ENCODE measurements at places on chromosomes 13 and 19.
A peak's percentile ranks its signal among the peaks of the same experiment; 100 is the strongest.

- DNase-seq = no peak
These were observed 82.9 kb downstream of the TNFRSF19 start for GRCh38 chr13:23652909-23653726.

GRCh38 chr13:78657699-78658629 lies 991 bp downstream of the OBI1 start:
- peak; percentile 68 for DNase-seq

- DNase-seq = no peak
These were observed 44.5 kb upstream of the MIR17HG start for GRCh38 chr13:91303031-91303430.

DNA sequence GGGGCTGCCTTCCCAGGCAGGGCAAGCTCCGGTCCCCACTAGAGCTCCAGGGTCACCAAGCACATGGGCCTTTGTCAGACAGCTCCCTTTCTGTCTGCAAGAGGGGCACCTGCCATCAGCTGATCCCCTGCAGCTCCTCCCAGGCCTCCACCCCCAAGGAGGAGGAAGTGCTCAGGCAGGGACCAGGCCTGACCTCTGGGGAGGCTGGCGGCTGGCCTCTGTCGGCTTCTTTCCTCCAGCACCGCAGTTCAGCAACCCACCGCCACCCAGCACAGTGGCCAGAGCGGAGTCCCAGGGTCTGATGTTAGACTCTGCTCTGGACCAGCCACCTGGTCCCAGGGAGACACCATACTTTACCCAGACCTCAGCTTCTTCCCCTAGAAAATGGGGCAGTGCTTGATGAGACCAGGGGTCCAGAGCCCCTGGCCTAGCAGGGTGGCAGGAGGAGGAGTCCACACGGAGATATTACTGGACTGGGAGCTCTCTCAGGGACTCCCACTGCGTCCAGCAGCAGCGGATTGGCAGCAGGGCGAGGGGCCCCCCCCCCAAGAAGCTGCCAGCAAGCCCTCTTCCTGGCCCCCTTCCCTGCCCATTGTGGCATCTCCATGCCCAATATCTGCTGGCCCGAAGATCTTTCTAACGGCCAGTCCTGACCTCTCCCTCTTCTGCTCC lies 24.1 kb downstream of the NKPD1 start:
- no peak for DNase-seq

DNA sequence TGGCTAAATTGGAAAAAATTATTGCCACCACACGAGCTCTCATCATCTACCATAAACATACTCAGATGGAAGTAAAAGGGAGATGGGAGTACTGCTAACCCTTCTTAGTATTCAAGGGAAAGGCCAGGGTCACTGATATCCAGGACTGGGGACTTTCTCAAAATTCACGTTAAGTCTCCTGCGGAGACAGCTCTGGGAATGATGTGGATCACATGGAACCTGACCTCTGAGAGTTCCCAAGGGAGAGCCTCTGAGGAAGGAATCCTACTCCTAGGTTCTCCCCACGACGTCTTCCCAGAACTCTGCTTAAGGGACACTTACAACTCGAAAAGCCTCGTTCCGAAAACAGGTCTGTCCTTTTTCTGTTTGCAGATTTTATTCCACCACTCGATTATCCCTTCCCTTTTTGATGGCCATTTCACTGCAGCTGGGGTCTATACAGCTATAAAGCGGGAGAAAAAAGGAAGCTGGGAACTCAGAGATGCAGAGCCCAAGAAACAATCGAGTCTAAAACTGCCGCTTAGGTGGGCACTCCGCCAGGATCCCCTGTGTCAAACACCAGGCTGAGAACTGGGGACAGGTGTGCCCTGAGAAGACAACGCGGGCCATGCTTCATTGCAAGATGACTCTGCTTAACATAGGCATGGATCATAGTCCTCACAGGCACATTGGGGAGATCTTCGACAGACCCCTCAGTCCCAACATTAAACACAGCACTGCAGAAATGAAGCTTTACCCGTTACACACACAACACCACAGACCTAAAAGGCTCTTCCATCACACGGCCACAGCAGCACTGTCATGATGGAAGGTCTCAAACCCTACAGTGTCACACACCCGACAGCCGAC lies 823 bp upstream of the ZNF567 start:
- no peak for DNase-seq

DNA sequence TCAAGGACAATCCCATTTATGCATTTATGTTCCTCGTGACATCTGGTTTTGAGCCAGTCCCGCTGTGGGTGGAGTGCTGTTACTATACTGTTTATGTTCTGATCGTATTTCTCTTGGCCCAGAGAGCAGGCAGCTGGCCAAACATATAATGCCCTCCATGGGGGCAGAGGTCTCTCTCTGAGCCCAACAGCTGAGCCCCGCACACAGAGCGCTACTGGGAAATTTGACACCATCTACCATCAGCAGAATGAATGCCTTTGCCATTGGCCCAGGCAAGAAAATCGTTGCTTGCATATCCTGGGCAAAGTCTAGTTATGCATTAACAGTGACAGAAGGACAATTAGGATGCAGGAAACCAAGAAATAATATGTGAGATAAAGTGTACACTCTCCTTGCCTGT lies 126.8 kb upstream of the CACNA1A start:
- DNase-seq = peak; percentile 100

DNA sequence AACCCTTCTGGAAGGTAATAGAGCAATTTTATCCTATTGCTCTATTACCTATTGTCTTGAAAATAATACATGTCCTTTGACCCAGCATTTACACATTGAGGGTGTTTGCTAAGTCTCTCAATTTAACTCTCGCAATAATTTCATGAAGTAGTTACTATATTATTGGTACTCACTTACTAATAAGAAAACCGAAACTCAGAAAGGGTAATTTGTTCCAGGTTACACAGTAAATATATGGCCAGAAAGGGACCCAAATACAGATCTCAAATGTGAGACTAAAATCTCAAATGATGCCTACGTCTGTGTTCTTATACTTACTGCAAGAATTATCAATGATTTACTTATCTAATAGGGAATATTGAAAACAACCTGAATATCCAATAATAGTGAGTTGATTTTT lies 29.7 kb upstream of the FAM216B start:
- DNase-seq = no peak

- no peak for DNase-seq
These were observed at the start of gene OXGR1 for GRCh38 chr13:96994017-96994857. Gene OXGR1 (minus strand): TSS chr13:96994476. CDS start chr13:96987759, 6,717 bp downstream.

GRCh38 chr13:25059958-25060357 lies 36.0 kb upstream of the PABPC3 start:
- DNase-seq = no peak

DNA sequence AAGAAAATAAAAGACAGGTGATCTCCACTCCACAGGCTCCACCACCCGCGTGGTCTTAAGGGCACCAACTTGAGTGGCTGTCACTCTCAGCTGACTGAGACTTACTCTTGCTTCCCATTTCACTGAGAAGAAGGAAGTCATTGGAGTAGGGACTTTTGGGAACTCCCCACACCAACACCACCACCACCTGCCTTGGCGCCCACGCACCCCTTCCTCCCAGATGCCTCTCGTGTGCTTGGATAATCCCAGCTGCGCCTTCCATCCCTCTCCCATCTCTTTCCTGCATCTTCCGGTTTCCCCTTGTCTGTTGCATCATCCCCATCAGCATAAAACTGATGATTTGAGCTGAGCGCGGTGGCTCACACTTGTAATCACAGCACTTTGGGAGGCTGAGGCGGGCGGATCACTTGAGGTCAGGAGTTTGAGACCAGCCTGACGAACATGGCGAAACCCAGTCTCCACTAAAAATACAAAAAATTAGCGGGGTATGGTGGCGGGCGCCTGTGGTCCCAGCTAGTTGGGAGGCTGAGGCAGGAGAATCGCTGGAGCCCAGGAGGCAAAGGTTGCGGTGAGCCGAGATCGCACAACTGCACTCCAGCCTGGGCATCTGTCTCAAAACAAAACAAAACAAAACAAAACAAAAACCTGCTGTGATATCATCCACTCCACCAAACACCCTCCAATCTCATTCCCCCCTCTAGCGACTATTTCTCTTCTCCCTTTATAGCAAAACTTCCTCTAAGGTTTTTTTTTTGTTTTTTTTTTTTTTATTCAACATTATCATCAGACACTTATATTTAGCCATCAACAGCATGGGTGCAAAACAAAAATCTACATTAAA lies 25.5 kb downstream of the AP2S1 start:
- DNase-seq = no peak

- peak; percentile 98 for DNase-seq
These were observed at the start of gene NDUFA11 for GRCh38 chr19:5903624-5904351. Gene NDUFA11 (minus strand): TSS chr19:5903790. CDS start chr19:5903708, 82 bp downstream.

- no peak for DNase-seq
These were observed 2.8 kb upstream of the WBP4 start for GRCh38 chr13:41058295-41059070.

DNA sequence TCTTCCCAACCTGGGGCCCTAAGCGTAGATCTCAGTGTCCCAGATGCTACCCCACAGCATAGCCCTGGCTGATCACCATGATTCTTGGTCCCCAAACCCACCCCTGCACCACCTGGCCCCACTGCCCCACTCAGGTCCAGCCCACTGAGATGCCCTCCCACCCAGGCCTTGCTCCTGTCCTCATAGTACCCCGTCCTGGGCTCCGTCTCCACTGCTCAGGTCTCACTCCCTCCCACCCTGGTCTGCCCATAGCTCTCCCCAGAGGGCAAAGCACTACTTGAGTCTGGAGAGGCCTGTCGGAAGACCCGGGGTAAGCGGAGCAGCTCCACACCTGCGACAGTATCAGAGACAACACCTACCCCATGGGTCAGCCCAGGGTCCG lies 35.8 kb upstream of the ISYNA1 start:
- DNase-seq = no peak

DNA sequence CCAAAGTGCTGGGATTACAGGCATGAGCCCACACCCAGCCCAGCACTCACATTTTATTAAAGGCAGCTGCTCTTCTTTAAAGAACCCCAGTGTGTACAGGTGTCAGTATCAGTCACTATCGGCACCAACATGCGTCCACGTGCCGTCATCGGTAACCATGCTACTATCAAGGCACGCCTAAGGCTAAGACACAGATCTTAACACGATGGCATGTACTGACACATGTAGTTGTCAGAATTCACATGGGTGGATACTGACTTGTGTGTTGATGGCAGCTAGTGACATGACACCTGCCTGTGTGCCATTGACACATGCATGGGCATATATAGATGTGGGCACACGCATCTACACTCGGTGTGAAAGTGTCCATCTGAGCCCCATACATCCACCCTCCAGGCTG lies 12.2 kb upstream of the HIF3A start:
- DNase-seq = no peak

DNA sequence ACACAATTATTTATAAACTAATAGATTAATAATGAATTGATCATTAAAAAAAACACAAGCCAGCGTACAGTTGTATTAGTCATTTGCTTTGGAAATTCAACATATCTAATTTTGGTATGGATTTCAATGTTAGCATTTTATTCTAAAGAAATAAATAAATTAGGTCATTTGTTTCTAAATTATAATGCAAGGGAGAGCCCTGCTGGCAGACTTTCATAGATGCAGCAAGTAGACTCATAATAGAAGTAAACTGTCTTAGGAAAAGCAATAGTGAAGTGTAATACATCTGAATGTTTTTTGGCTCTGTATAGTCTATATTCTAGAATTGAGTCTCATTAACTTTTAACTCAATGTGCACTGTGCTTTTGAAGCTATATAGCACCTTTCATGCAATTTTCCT lies 982.4 kb upstream of the MIR17HG start:
- DNase-seq = no peak

GRCh38 chr13:41006306-41006705 lies 12.8 kb downstream of the ELF1 start:
- DNase-seq = no peak

GRCh38 chr19:1259876-1260748 lies 9.0 kb upstream of the CIRBP start:
- DNase-seq = no peak

DNA sequence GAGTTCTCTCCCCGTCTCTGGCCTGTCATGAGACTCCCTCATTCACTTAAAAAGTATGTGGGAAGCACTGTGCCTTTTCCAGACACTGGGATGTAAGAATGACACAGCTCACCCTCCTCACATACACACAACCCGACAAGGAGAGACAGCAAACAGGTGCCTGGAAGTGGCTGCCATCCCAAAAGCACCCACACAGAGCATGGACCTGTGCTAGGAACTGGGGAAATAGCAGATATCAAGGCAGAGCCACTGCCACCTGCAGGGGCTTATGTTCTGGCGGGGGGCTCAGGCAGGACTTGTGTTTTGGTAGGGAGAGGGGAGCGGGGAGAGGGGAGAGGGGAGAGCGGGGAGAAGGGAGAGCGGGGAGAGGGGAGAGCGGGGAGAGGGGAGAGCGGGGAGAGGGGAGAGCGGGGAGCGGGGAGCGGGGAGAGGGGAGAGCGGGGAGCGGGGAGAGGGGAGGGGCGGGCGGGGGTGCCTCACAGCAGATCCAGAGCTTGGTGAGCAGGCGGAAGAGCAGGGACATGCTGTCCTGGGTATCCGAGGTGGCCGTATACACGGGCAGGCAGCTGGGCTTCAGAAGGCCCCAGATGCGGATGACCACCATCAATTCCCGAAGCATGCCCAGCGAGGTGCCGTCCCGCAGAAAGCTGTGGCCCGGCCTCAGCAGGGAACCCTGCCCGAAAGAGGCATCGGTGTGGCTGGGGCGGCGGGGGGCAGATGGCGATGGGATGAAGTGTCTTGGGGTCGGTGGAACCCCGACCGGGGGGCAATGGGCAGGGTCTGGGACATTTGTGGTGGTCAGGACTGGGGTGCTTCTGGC lies 12.2 kb downstream of the CFD start:
- DNase-seq = no peak

GRCh38 chr13:25288966-25289365 lies 1.7 kb upstream of the MTMR6 start:
- no peak for DNase-seq

GRCh38 chr19:8826371-8826770 lies 5.7 kb downstream of the ZNF558 start:
- DNase-seq = no peak

GRCh38 chr19:49599378-49600295 lies 8.7 kb downstream of the PRR12 start:
- DNase-seq = no peak

DNA sequence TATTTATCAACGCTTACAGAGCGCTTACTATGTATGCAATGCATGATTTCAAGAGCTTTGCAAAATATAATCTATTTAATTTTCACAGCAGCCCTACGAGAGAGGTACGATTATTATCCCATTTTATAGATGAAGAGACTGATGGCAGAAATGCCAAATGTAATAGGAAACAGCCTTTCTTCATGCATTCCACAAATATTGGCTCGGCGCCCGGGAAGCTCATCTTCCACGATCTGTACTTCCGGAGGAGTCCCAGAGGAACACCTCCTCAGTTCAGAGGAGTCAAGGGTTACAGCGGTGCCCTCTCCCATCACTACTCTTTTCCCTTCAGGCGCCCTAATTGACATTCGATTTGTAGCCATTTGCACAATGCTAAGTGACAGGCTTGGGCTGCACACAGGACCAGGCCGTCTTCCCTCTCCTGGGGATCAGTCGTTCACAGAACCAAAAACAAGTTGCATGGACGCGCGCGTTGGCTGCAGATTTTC lies 1.1 kb upstream of the ARHGAP35 start:
- peak; percentile 86 for DNase-seq
